ENCODE measurements at places on chromosomes 1 and 21.

GRCh38 chr1:89274411-89274857 lies 1.8 kb upstream of the GBP5 start:
- no peak for DNase-seq
- H3K4me3 ChIP-seq = no peak overlapping the region
- no peak overlapping the region for H3K27ac ChIP-seq
- no peaks in the 10 kb centered on the region for H3K36me3 ChIP-seq

GRCh38 chr1:185652348-185652747 lies 81.8 kb upstream of the HMCN1 start:
- H3K27me3 ChIP-seq = no peaks in the 10 kb centered on the region
- no peak overlapping the region for H3K4me3 ChIP-seq
- DNase-seq = peak; percentile 21
- no peaks in the 10 kb centered on the region for H3K36me3 ChIP-seq

GRCh38 chr1:117363571-117364048 lies 3.6 kb upstream of the MAN1A2 start:
- 0 out of 2 replicates have a peak, but pooled peaks cover 3% of the 10 kb centered on the region for H3K4me1 ChIP-seq
- no peak for DNase-seq
- H3K27me3 ChIP-seq = no peaks in the 10 kb centered on the region

DNA sequence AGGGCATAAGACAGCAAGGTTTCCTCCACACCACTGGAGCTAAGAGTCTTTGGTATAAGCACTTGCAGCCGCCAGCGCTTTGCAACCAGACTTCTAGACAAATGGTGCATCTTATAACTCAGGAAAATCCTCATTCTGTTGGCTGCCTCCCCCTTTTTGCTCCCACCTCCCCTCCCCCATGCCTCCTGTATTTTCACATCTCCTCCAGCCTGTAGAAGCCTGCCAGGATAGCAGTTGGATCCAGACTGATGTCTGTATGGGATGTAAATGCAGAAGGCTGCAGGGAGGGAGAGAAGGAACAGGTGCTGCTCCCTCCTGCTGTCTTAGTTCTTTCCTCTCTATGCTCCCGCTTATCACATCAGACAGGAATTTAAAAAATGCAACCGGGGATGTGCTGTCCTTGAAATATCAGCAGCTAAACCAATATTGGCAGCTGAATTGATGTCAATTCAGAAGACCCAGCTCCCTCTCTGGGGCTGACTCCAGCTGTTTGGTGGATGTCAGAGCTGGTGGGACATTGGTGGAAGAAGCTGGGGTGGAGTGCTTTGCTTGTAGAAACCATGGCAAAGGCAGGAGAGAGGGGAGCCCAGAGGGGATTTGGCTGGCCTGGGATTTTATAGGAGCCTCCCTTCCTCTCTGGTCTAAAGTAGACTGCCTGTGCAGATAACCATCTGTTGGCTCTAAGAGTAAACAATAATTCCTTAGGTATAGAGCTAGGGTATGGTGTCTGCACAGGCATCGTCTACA lies 53.5 kb downstream of the NFASC start:
- no peaks in the 10 kb centered on the region for H3K36me3 ChIP-seq
- H3K27me3 ChIP-seq = no peaks in the 10 kb centered on the region
- no peak overlapping the region for H3K4me3 ChIP-seq
- no peak overlapping the region for H3K27ac ChIP-seq

- H3K4me3 ChIP-seq = no peak overlapping the region
- no peak for DNase-seq
- H3K4me1 ChIP-seq = no peaks in the 10 kb centered on the region
- H3K27ac ChIP-seq = no peak overlapping the region
- no peaks in the 10 kb centered on the region for H3K36me3 ChIP-seq
- H3K27me3 ChIP-seq = no peaks in the 10 kb centered on the region
Observed at GRCh38 chr1:40794974-40795715, 11.6 kb downstream of the KCNQ4 start.

GRCh38 chr1:198913667-198914066 lies 274.8 kb downstream of the PTPRC start:
- no peaks in the 10 kb centered on the region for H3K4me1 ChIP-seq
- no peak overlapping the region for H3K27ac ChIP-seq
- H3K4me3 ChIP-seq = no peak overlapping the region
- H3K27me3 ChIP-seq = no peaks in the 10 kb centered on the region
- no peaks in the 10 kb centered on the region for H3K36me3 ChIP-seq
